ENCODE measurements at places on chromosomes 3 and 15.

GRCh38 chr3:100425316-100425715 is 24.0 kb downstream of the LNP1 start:
- DNase-seq = no peak

DNA sequence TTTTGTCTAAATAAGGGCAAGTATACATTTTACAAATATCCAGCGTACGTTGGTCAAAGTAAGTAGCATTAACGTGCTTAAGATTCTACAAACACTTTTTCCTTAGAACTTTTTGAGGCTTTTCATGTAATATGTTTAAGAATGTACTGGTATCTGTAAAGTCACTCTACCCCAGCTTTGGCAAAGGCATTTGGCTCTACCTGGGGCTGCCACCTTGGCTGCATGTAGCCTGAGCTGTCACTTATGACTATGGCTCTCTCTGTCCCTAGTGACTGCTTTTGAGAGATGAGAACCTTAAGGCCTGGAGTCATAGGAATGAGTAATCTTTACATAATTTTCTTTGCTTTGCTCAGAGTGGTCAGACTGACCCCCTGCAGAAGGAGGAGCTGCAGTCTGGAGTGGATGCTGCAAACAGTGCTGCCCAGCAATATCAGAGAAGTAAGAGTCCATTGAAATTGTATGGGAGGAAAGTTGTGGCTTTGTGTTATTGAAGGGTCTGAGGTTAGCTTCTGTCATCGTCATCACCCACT is 61.2 kb downstream of the IQGAP1 start:
- DNase-seq = no peak

GRCh38 chr15:58854593-58854992 is 78.9 kb downstream of the SLTM start:
- no peak for DNase-seq

DNA sequence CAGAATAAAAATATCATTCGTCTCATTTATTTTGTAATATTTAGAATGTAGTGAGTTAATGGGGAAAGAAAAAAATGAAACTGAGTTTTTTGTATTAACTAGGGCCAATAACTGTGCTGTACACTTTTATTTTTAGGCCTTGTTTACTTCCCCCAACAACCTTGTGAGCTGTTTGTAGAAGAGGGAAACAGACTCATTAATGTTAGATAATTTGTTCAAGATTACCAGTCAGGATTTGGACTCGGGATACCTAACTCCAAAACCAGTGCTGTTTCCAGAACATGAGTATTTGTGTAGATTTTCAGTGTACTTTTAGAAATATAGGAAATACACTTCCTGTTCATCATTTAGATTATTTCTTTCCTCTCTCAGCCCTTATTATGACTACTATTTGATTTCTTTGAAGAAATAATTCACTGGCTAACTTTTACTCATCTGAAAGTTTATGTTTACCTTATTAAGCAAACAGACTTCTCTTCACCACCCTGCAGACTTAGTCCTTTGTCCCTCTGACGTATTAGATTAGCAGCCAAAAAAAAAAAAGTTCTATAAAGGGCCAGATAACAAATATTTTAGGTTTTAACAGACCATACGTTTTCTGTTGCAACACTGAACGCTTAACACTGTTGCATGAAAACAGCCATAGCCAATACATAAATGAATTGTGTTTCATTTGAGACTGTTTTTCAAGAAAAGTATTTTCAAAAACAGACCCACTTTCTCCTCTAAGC is 192.5 kb upstream of the CGNL1 start:
- DNase-seq = no peak

DNA sequence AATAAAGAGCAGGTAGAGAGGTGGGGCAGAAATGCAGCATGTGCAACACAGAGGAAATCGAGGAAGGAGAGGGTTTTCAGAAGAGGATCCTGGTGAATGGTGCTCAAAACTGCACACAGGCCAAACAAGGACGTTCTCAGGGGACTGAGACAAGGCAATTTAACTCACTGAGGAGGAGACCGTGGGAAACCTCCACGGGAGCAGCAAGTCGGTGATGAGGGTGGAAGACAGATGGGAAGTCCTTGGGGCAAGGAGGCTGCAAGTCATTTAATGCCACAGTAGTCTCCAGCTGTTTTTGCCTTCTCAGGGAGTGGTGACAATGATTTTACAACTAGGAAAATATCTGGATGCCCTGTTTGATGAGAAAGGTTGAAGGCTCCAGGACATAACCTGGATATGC is 11.5 kb upstream of the PDIA5 start:
- DNase-seq = no peak

DNA sequence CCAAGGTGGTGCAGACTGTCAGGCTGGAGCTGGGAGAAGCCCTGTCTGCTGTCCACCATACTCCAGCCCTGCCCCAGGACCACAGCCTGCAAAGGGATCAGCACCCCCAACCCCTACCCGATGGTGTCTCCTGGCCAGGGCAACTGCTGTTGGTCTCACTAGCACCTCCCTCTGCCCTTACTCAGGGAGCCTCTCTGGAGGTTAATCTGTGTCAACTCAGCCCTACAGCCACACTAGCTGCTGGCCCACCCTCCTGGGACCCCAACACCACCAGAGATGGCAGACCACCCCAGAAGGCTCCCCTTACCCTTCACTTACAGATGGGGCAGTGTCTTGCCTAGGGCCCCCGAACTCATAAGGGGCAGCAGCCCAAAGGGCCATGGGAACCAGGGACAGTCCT is 65.2 kb downstream of the TLE3 start:
- DNase-seq = no peak

DNA sequence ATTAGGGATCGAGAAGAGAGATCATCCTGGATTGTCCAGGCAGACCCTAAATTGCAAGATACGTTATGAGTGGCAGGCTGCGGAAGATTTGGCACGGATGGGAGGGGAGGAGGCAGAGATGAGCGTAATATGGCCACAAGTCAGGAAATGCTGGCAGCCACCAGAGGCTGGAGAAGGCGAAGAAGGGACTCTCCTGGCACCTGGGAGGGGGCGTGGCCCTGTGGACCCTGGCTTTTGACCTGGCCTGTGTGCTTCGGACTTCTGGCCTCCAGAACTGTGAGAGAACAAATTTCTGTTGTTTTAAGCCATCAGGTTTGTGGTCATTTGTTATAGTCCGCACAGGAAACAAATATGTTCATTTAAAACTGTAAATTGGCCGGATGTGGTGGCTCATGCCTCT is 31.9 kb upstream of the IGF1R start:
- no peak for DNase-seq

DNA sequence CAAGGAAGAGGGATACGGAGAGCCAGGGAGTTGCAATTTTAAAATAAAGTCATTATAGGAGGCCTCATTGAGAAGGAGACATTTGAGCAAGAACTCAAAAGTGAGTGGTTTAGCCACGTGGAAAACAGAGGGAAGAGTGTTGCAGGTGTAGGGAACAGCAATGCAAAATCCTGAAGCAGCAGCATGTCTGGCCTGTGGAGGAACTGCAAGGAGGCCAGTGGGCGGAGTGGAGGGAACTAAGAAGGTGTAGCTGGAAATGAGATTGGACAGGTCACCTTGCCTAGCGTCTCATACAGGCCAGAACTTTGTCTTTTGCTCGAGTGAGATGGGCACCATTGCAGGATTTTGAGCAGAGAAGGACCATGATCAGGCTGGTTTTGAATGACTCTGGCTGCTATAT is 34.9 kb downstream of the SAXO2 start:
- no peak for DNase-seq

DNA sequence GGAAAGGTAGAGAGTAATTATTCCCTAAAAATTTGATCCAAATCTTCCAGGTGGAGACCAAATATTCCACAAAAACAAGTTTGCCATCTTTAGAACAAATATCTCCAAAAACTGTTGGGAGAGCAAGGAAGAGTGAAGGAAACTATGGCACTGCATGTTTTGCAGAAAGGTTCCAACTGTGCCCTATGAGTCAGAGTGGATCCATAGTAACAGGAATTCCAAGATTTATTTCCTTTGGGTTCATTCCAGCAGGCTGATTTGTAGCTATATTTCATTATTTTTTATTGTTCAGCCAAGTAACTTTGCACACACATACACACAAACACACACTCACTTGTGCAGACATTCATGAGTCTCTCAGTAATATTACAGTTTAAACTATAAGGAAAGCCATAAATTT is 459.7 kb upstream of the EPHA6 start:
- peak; percentile 25 for DNase-seq

DNA sequence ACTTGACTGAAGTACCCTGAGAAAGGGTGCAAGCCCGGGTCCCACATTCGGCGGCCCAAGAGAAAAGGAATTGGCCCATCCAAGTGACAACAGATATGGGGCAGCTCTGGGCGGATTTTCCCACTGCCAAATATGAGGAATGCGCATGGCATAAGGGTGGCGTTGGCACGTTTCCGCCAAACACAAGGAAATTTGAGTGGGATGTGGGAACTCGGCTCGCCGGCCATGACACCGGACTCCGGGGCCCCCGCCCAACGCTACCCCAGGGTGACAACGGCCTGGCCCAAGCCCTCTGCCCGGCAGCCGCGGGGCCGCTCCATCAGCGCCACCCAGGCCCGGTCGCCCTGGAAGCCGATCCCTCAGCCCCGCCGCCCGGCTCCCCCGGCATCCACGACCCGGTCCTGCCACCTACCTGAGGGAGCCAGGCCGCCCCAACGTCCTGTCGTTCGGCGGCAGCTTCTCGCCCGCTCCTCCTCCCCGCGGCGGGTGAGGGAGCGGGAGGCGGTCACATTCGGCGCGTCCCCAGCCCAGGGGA is 449 bp downstream of the RAF1 start:
- no peak for DNase-seq

DNA sequence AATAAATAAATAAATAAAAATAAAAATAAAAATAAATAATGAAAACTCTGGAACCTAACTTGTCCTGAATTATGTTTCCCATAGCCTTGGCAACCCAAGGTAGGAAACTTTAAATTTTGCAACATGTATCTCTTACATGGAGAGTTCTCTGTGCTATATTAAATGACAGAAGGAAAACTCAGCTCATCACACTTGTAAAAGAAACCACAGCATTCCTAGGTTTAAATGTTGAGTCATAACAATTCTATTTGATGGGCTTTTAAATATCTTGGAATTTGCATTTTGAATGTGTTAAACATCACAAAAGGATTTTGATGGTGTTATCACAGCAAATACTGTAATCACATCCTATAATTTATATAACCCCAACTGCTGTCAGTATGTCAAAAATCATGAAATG is 144.2 kb downstream of the LRTM1 start:
- DNase-seq = no peak

- no peak for DNase-seq
Measured at GRCh38 chr3:27632431-27633223, 89.5 kb downstream of the EOMES start.

DNA sequence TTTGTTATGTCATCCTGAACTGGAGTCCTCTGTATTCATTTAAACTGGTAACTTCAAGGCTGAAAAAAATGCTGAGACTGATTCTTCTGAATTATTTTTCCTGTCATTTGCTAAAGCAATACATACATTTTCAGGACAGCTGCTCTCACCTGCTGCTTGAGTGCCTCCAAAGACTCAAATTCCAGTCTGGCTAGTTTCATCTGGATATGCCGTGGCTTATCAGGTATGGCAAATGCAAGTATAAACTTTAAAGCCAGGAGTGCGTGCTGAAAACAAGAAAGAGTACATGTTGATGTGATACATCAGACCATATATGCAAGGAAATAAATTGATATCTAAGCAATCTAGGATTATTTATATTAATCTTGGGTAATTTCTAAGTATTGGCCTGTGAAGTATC is 146.1 kb downstream of the SNRK start:
- DNase-seq = no peak

DNA sequence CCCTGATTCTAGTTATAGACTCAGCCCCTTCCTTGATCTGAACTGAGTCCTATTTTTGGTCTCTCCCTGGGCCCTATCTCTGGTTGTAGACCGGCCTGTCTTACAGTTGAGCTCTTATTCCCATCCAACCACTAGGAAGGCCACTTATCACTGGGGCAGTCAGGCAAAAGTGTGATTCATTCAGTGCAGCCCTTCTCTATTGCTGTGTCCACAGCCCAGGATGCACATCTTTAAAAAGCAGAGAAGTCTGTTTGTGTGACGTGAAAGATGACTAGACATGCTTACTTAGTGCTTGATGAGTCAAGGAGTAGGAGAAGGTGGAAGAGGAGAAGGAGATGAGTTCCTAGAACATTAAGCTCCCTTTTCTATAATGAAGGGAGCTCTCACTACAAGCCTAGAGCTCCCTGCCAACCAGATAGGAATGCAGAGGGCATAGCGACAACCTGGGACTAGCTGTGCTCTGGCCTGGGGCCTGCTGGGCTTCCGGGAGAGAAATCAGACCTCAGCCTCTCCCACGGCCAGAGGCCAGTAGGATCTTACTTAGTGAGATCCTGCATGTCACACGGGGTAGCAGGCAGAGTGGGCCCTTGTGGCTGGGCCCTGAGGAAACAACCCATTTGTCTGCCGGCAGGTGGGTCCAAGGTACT is 25.7 kb downstream of the INSYN1 start:
- DNase-seq = no peak

GRCh38 chr3:190534386-190534785 is 20.5 kb downstream of the IL1RAP start:
- DNase-seq = no peak

- DNase-seq = no peak
Measured at GRCh38 chr15:25392806-25393205, 46.0 kb downstream of the UBE3A start.

GRCh38 chr3:48016301-48016973 is at the start of gene MAP4:
TSS of gene MAP4 (minus strand) at chr3:48016416. CDS start at chr3:47998860, 17,556 bp downstream.
- no peak for DNase-seq

GRCh38 chr3:134427400-134428111 is 53.3 kb upstream of the AMOTL2 start:
- peak; percentile 73 for DNase-seq

DNA sequence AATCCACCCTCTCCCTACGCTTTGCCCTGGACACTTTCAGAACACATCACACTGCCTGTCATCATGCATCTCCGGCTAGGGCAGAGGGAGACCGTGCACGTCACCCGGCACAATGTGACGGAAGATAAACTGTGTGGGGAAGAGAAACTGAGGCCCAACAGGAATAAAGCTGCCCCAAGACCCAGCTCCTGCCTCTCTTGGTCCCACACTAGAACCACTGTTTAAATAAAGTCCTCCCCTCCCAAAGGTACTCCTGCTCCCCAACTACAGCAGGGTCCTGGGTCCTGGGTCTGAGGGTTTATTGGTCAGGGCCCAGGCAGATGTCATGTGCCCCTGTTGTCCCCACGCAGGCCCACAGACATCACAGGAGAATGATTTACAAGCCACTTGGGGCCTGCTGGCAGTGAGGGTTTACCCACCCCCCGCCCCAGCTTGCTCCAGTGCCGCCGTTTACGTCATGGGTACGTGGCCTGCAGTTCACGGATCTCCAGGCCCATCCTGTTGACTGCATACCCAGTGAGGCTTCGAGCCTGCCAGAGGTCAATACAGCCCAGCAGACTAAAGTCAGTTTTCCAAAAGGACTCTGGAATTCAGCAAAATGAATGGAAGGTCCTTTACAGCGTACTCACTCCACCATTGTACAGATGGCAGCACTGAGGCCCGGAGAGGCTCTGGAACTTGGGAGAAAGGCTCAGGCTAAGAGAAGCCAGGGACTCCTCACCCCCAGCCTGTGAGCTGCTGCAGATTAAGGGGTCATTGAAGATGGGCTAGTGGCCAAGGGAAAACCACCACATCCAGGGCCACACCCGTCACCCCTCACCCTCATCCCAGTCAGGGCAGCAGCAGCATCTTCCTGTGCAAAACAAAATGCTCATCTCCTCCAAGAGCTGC is 23.2 kb downstream of the ALS2CL start:
- DNase-seq = no peak

GRCh38 chr15:64850778-64851502 is 9.2 kb downstream of the PLEKHO2 start:
- no peak for DNase-seq

GRCh38 chr3:53974324-53974723 is 82.7 kb upstream of the SELENOK start:
- no peak for DNase-seq
